ENCODE measurements at places on chromosomes 1 and 21.

DNA sequence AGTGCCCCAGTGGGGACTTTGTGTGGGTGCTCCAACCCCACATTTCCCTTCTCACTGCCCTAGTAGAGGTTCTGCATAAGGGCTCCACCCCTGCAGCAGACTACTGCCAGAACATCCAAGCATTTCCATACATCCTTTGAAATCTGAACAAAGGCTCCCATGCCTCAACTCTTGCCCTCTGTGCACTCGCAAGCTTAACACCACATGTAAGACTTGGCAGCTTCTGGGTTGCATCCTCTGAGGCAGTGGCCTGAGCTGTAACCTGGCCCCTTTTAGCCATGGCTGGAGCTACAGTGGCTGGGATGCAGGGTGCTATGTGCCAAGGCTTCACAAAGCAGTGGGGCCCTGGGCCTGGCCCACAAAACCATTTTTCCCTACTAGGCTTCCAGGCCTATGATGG is 128.9 kb downstream of the TYW3 start:
- DNase-seq = no peak

DNA sequence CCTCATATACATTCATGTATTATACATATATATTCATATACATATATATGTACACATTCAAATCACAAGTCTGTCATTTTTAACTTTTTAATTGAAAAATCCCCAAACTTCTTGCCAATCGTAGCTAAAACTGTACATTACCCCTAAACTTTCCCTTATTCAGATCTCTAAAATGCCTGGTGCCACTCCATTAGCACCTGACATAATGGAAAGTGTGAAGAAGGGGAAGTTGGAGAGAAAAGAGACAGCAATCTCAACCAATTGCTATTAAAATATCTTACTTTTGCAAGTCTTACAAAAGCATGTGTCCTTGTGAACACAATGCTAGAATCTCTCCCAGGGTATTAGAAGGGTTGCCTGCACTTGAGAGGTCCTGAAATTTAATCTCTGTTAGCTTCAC is 22.7 kb upstream of the PRKACB start:
- no peak for DNase-seq

GRCh38 chr1:222546548-222547259 is 1.2 kb downstream of the HHIPL2 start:
- DNase-seq = peak; percentile 9

- no peak for DNase-seq
Observed at GRCh38 chr1:246602194-246602593, 35.9 kb downstream of the CNST start.

- no peak for DNase-seq
Observed at GRCh38 chr1:196960854-196961253, 16.5 kb upstream of the CFHR5 start.

- DNase-seq = no peak
Observed at GRCh38 chr1:219000631-219001030, 173.0 kb upstream of the LYPLAL1 start.

GRCh38 chr1:223515926-223516325 is 122.7 kb downstream of the CCDC185 start:
- no peak for DNase-seq

DNA sequence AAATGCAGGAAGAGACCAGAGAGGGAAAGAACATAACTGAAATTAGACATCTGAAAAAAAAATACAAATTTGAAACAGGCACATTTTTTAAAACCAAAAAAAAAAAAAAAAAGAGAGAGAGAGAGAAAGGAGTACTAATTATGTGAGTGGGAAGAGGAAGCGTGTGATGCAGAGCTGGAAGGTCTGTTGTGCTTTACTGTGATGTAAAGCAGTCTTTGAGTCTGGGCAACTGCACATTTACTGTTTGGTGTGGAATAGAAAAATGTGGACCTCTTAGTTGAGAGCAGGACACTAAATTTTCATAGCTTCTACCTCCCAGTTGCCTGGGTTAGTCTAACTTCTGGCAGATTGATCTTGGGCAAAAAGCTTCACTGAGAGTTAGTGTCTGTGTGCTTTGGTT is 16.5 kb downstream of the LHX9 start:
- DNase-seq = no peak

DNA sequence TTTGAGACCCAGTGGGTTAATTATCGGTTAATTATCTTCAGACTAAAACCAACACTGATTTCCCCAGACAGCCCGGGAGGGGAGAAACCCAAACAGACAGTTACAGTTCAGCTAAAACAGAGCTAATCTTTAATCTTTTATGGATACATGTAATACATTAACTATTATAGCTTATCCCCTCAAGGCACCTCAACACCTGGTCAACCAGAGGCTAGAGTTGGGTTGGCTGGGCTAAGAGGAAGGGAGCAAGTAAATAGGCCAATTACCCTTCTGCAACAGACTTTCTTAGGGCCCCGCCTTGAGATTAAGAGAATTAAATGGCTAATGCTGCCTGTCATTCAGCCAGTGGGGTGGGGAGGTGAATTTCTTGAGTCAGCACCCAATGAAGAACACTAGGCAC is 6.6 kb upstream of the MED18 start:
- DNase-seq = peak; percentile 40

GRCh38 chr21:38768471-38769063 is 37.2 kb upstream of the ETS2 start:
- no peak for DNase-seq

- DNase-seq = no peak
Observed at GRCh38 chr1:54850737-54851136, 36.3 kb downstream of the DHCR24 start.

DNA sequence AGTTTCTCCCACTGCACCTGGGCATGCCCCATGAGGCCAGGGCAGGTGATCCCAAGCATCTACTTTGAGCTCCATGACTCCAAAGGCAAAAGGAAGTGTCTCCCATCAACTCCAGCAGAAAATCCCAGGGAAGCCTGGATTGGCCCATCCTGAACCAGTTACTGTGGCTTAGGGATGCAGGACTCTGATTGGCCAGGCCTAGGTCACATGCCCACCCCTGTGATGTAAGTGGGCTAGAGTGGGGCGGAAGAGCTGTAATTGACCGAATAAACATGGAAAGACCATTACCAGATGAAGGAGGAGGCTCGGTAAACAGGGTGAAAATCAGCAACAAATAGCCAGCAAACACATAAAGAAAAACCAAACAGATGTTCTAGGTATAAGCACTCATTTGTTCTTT is 45.2 kb downstream of the MATN1 start:
- no peak for DNase-seq

DNA sequence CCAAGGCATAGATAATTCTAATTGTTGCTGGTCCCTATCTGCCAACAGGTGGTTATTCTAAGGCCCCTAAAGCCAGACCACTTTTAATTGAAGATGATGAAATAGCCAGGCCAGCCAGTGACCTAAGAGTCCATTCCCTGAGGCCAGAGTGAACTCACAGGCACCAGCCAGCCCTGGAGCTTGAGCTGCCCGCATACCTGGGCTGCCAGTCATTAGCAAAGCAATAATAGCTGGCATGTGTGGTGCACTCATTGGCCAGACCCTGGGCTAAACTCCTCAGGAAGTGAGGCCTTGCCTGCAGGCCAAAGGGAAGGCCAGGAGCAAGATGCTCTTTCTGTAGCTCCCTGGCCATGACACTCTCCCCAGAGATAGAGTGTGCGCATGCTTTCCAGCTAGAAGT is 180.4 kb upstream of the KLHDC7A start:
- no peak for DNase-seq

- DNase-seq = no peak
Observed at GRCh38 chr1:52225174-52225573, 83.3 kb downstream of the ZFYVE9 start.

DNA sequence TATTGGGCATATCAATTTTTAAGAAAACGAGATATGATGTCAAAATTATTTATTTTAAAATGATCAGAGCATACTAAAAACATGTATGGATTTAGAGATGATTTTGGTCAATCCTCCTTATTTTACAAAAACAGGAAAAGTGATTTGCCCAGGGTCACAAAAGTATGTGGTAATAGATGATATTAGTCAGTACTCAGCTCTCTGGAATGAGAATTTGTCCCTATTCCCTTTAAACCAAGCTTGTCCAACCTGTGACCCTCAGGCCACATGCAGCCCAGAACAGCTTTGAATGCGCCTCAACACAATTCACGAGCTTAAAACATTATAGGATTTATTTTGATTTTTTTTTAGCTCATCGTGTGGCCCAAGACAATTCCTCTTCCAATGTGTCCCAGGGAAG is 104.7 kb downstream of the AKT3 start:
- no peak for DNase-seq

DNA sequence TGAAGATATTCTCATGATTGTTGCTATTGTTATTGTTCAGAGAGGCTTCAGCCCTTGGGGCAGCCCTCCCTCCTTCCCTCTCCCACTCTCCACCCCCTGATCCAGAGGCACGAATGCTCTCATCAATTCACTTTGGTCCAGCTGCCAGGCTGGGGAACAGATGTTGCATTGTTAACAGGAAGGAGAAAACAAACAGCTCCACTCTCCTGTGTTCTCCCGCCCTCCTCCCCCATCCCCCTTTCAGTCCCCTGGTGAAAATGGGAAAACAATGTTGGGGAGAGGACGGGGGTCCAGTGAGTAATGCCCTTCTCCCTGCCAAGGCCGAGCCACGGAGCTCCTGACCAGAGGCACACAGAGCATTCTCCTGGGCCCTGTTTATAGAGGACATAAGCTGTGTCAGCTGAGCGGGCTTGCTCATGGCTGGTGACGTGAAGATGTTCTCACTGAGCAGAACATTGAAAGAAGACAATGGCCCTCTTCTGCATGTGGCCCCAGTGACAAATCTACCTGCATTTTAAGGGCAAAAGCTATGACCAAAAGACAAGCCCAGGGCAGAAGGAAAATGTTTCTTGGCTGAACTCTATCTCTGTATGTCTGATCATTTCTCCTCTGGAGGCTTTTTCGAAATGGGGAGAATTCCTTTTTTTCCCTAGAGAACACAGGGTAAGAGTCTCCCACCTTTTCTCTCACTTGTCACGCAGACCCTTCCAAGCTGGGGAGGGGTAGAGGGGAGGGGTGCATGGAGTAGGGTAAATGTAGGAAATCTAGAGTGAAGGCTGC is 111.7 kb downstream of the GLUL start:
- DNase-seq = no peak

DNA sequence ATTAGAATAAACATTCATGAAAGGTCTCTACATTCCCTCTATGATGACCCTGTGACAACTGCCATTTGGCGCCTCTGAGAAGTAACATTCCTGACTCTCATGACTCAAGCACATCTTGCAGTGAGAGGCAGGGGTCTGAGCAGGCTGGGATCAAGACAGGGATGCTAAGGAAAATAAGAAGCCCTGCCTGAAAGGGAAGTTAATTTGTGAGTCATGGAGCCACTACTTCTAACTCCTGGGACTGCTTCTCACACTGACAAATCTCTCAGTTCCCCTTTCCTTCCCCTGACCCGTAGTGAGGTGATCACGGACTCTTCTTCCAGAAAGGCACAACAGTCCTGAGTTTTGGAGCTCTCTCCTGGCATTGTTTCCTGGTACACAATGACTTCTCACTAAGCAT is 231.9 kb downstream of the TNR start:
- no peak for DNase-seq

DNA sequence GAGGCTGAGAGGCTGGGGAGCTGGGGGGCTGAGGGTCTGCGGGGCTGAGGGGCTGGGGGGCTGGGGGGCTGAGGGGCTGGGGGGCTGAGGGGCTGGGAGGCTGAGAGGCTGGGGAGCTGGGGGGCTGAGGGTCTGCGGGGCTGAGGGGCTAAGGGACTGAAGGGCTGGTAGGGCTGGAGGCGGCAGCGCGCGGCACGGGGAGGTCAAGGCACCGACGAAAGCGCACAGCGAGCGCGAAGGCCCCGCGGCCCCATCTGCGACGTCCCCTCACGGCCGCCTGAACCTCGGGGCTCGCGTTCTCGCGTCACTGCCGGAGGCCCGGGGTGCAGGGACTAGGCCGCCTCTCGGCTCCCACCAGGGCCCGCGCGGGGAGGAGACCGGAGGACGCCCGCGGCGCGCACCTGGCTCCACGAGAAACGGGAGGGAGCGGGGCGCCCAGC is 356 bp downstream of the INTS11 start:
- no peak for DNase-seq

DNA sequence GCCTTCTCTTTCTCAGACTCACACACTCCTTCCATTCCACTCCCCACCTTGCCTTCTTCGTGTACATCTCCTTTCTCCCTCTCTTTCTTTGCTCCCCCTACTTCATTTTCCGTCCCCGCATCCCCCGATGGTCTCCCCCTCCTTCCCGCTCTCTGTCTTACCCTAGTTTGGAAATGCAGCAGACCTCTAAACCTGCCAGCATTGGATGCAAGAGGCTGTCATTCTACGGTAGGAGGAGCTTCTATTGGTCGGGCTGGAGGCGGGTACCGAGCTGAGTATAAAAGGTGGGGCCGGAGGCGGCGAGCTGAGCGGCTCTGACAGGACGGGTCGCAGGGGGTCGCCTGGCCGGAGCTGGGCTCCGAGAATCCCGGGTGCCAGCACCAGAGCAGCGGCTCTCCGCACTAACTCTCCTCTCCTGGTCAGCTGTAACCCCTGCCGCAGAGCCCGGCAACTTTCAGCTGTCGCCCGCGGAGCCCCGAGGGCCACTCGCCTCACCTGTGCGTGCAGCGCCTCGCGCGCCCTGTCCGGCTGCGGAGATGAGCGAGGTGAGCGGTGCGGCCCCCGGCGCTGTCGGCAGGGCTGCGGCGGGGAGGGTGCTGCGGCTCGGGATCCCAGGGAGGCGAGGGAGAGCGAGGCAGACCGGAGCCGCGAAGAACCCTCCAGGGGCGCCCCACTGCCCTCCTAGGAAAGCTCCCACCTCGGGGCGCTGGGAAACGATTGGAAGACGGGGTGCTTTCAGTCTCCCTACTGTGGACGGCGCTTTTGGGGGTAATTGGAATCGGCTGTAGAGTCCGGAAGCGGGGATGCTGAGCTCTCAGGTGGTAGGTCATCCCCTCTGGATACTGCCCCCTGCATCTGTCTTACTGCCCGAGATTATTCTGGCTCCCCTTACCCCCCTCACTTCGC is at the start of gene PCP4L1:
PCP4L1 (plus strand) TSS at position 307 of the 906 bp plus-strand sequence; CDS start at position 537, 230 bp downstream.
- DNase-seq = peak; percentile 71

DNA sequence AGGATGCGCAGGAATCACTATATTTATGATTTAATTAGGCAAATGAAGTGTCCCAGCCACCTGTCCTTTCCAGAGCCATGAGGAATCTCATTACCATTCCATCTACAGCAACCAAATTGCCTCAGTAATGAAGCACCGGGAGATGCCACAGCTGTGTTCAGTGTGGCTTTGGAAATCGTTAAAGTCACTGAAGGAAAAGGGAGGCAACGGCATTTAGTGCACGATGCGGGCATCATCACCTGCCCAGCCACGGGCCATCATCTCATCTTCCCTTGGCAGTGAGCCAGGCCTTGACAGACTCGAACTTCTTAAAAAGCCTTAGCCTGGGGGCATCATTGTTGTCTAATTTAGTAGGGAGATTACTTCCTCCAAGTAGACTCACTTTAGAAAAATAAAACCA is 67.8 kb downstream of the CNIH3 start:
- peak; percentile 28 for DNase-seq
